ENCODE measurements at places on chromosomes 2 and 18. TPM values are rescaled to one million over a fixed set of nuclear protein-coding genes. Genes with fewer than 3 reads are reported as not detected.

- peak overlapping the region; percentile 69 for H3K27ac ChIP-seq
- H3K4me1 ChIP-seq = peaks cover 50% of the 10 kb centered on the region
- H3K27me3 ChIP-seq = no peaks in the 10 kb centered on the region
- no peak for DNase-seq
- peaks cover 20% of the 10 kb centered on the region for H3K36me3 ChIP-seq
Measured at GRCh38 chr18:76824145-76824676, 1.9 kb downstream of the ZNF236 start.

GRCh38 chr2:169649278-169649677 is 44.9 kb downstream of the CFAP210 start:
- DNase-seq = no peak
- H3K27ac ChIP-seq = no peak overlapping the region
- no peak overlapping the region for H3K4me3 ChIP-seq
- no peaks in the 10 kb centered on the region for H3K4me1 ChIP-seq
- peaks cover 21% of the 10 kb centered on the region for H3K27me3 ChIP-seq
- no peaks in the 10 kb centered on the region for H3K36me3 ChIP-seq

DNA sequence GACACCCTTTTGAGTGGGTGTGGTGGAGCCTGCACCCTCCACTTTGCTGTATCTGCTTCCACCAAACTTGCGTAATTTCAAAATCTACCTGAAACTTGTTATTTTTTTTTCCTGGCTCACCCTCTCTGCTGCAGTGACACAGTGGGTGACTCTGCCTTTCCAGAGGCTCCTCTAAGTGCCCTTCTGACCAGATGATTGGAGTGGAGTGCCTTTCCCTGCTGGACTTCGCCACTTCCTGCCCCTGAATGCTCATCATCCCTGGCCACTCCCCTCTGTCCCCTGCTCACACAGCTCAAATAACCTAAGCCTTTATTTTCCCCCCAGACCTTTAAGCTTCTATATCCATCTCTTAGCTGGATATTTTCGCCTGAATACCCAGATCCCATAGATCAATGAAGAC is 777.5 kb upstream of the ID2 start:
- no peaks in the 10 kb centered on the region for H3K36me3 ChIP-seq
- H3K4me1 ChIP-seq = peaks cover 19% of the 10 kb centered on the region
- H3K27me3 ChIP-seq = peaks cover 3% of the 10 kb centered on the region
- no peak for DNase-seq

- H3K4me3 ChIP-seq = no peak overlapping the region
- H3K27ac ChIP-seq = no peak overlapping the region
- no peaks in the 10 kb centered on the region for H3K36me3 ChIP-seq
- DNase-seq = no peak
- H3K27me3 ChIP-seq = no peaks in the 10 kb centered on the region
- H3K4me1 ChIP-seq = no peaks in the 10 kb centered on the region
Measured at GRCh38 chr18:43396266-43396665, 119.0 kb upstream of the SYT4 start.

DNA sequence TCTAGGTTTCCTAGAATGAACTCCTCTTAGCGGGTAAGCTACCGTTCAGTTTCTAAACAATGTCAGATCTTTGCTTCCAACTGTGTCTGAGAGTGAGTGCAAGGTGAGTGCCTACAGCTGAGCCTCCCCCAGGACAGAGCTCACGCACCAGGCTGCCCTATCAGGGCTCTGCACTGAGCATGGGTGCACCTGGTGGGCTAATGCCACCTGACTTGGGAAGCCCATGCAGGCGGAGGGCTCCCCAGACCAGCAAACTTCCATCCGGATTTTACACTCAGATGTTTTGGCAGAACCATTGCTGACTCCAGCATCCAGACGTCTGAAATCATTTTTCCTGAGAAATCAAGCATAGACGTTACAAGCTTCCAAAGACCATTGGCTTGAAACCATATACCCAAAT is 16.1 kb upstream of the MLPH start:
- no peak overlapping the region for H3K4me3 ChIP-seq
- H3K4me1 ChIP-seq = peaks cover 11% of the 10 kb centered on the region
- peaks cover 5% of the 10 kb centered on the region for H3K27me3 ChIP-seq
- H3K27ac ChIP-seq = no peak overlapping the region
- H3K36me3 ChIP-seq = no peaks in the 10 kb centered on the region

DNA sequence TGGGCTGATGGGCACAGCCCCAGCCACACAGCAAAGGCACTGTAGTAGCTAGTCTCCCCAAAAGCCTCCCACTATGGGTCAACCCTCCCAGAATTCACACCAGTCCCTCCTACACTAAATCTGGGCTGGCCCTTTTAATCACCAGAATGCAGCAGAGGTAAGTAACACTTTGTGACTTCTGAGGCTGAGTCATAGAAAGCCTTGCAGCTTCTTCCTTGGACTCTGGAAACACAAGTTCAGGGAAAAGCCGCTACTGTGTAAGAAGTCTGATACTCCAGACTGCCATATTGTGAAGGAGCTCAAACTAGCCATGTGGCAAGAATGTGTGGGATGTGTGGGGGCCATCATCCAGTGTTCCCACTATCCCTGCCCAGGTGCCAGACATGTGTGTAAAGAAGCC is 19.0 kb upstream of the SIX2 start:
- no peaks in the 10 kb centered on the region for H3K4me1 ChIP-seq
- DNase-seq = no peak
- H3K36me3 ChIP-seq = no peaks in the 10 kb centered on the region
- H3K27me3 ChIP-seq = peaks cover 15% of the 10 kb centered on the region
- no peak overlapping the region for H3K27ac ChIP-seq

DNA sequence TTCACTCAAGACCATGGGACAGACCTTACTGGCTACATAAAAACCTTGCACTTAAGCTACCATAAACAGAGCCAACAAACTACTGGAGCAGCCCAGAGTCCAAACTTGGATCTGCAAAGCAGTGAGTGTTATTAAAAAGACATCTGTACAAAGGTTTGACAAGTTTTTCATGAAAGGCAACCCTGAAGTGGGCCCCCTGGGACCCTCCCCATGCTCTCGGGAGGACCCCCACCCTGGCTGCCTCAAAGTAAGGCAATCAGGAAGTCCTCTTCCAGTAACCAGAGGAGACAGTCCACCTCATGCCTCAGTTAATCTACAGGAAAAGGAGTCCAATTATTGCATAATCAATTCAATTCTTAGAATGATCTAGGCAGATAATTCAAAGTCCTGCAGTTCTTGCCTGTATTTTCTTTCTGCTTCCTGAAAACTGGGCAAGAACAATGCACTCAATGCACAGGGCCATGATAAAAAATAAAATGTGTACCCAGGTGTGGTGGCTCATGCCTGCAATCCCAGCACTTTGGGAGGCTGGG is 69.7 kb downstream of the TBC1D8 start:
- H3K27ac ChIP-seq = no peak overlapping the region
- DNase-seq = no peak
- no peak overlapping the region for H3K4me3 ChIP-seq
- no peaks in the 10 kb centered on the region for H3K4me1 ChIP-seq
- H3K27me3 ChIP-seq = peaks cover 2% of the 10 kb centered on the region
- no peaks in the 10 kb centered on the region for H3K36me3 ChIP-seq

DNA sequence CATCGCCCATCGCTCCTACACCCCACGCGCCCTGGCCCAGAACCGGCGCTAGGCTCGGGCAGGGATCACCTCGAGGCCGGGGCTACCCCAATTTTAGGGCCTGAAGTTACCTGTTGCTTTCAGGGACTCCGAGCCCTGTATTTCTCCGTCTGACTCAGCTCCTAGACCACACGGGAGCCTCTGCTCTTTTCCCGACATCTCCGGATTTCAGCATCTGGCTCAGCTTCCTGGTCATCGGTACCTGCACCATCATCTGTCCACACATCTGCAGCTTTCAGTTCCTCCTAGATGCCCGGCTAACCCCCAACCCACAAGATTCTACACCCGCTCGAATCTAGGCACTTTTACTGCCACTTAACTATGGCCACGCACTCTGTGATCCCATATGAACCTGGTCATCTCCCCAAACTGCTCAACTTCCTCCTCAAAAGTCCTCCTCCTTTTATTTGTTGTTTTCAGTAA is 12.1 kb upstream of the HMSD start:
- peaks cover 23% of the 10 kb centered on the region for H3K27me3 ChIP-seq
- no peak overlapping the region for H3K27ac ChIP-seq
- peaks cover 5% of the 10 kb centered on the region for H3K4me1 ChIP-seq
- DNase-seq = no peak

DNA sequence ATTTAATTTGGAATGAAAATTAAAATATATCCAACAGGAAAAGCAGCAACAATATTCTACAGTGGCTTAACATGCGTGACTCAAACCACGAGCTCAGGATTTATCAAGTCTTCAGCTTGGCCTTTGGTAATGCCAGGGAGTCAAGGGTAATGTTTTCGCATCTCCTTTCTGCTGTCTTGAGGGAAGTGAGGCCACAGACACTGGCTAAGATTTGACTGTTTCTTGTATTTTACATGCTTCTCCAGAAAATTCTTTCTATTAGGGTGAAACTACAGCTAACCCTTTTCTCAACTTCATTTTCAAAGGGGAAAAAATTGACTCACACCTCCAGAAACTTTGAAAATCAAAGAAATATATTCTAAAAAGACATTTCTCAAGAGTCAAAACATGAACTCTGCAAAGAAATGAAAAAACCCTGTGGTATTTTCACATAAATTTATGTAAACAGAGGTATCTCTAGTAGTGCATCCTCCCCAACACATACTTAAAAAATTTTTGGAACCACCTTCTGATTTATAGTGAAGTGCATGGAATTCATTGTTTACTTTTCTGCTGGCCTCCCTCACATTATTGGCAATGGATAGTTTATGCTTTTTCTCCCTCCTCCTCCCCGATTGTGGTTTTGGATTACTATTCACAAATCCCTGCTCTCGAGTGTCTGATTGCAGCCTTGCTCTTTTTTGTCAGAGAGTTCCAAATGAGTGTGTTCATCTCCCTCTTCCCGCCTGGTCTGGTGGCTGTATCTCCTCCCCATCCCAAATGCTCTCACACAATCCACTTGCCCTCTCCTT is 48.7 kb downstream of the DPP4 start:
- peak overlapping the region; percentile 18 for H3K27ac ChIP-seq
- no peak overlapping the region for H3K4me3 ChIP-seq
- H3K36me3 ChIP-seq = peaks cover 90% of the 10 kb centered on the region
- no peak for DNase-seq

DNA sequence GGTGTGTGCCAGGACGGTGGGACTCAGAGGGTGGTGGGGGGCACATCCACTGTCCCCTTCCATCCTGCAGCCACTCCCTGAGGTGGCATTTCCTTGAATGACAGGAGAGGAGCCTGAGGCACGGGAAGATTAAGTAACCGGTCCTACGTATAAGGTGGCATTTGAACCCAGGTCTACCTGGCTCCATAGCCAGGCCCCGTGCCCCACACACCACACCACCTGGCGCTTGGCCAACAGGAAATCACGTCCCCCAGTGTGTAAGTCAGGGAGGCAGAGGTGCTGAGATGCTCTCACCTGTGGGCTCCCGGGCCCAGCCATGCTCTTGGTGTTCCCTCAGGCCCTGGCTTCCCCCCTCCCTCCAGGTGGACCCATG is 53.7 kb downstream of the HPCAL1 start:
- no peak overlapping the region for H3K27ac ChIP-seq
- DNase-seq = no peak
- peaks cover 2% of the 10 kb centered on the region for H3K36me3 ChIP-seq
- H3K27me3 ChIP-seq = no peaks in the 10 kb centered on the region

DNA sequence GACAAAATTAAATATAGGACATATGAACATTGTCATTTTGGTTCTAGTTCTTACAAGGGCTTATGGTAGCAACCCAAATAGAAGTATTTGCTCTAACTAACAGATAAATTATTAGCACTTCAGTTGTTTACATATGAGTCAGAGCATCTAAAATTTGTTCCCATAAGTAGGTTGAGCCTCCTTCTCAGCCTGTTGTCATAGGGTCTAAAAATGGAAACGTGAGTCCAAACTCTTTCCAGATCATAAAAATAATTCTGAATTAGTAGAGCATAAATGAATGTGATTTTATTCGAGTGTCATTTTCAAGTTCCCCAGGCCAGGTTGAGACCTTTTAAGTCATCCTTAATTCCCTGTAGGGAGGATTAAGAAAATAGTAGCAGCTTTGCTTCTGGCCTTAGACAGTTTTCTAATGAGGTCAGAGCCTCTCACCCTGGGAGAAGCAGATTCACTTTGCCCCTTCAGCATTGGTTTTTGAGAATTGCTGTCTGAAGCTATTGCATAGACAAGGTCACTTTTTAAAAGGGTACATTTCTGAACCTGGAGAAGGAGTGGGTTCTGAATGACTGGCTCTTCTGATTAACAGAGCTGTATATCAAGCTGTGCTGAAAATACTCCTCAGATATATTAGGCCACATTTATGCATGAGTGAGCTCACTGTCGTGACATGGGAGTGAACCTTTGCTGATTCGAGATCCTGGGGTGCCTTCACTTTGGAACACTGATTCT is 164.3 kb downstream of the NEDD4L start:
- DNase-seq = no peak
- peaks cover 8% of the 10 kb centered on the region for H3K27me3 ChIP-seq
- no peak overlapping the region for H3K27ac ChIP-seq
- H3K4me3 ChIP-seq = no peak overlapping the region
- H3K4me1 ChIP-seq = peaks cover 3% of the 10 kb centered on the region
- H3K36me3 ChIP-seq = no peaks in the 10 kb centered on the region

DNA sequence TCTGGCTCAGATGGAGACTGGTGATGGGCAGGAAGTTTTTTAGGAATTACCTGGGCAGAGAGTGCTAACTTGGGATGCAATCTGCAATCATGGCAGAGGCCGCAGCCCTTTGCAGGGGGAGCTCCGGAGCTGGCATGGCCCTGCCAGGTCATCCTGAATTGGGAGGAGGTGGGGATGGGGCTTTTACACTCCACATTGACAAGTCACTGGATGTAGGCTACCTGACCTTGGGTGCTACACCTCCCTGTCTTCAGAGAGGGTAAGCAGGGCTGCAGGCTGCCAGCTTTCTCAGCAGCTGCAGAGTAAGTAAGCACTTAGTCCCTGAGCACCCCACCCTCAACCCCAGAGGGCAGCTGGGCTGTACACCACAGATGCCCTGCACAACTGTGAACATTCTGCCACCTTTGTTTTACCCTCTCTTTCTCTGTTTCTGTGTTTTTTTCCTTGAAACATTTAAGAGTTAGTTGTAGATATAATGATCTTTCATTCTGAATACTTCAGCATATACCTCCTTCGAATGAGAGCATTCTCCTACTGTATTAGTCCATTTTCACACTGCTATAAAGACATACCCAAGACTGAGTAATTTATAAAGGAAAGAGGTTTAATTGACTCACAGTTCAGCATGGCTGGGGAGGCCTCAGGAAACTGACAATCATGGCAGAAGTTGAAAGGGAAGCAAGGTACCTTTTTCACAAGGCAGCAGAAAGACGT is 6.8 kb upstream of the HS1BP3 start:
- H3K4me1 ChIP-seq = no peaks in the 10 kb centered on the region
- no peaks in the 10 kb centered on the region for H3K36me3 ChIP-seq
- H3K27ac ChIP-seq = no peak overlapping the region
- peaks cover 35% of the 10 kb centered on the region for H3K27me3 ChIP-seq

The IL18R1 gene
- 50.2 TPM for total RNA-seq

The HRH4 gene
- total RNA-seq = not detected

The CTNNA2 gene
- total RNA-seq = not detected

The KCNK3 gene
- not detected for total RNA-seq

The LYPD6 gene
- total RNA-seq = not detected

The SERPINB3 gene
- not detected for total RNA-seq

The ACMSD gene
- total RNA-seq = not detected

The MLPH gene
- not detected for total RNA-seq

The KLHL41 gene
- total RNA-seq = not detected

Measured in activated CD8-positive, alpha-beta T cell treated with anti-CD3 and anti-CD28 coated beads, Interleukin-2, amount 10 ng/mL, durations not matched to agents 7 days and 5 days (primary cell).